Activated CD4-positive, alpha-beta T cell treated with anti-CD3 and anti-CD28 coated beads, Interleukin-2, amount 10 ng/mL, durations not matched to agents 24 days and 14 days (primary cell): ENCODE measurements at places on chromosomes 12 and 14. TPM values are rescaled to one million over a fixed set of nuclear protein-coding genes. Genes with fewer than 3 reads are reported as not detected.

DNA sequence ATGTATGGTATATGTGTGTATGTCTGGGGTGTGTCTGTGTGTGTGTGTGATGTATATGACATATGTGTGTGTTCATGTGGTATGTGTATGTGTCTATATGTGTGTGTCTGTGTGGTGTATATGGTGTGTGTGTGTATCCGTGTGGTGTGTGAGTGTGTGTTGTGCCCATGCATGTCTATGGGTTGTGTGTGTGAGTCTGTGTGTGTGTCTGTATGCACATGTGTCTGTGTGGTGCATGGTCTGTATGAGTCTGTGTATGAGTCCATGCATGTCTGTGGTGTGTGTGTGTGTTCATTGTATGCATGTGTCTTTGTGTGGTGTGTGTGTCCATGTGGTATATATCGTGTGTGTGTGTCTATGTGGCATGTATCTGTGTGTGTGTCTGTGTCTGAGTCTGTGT is 168.1 kb upstream of the GSC start:
- no peak for DNase-seq

The DPY19L2 gene
- 0.61 and 0.80 TPM in 2 replicates for total RNA-seq

- no peak for DNase-seq
These were observed 35.5 kb downstream of the SLC5A8 start for GRCh38 chr12:101174541-101174940.

The CCDC38 gene
- total RNA-seq: not detected in 2 replicates

- DNase-seq: peak; percentile 44
These were observed 15.8 kb upstream of the PPM1A start for GRCh38 chr14:60233251-60233650.

- no peak for DNase-seq
These were observed 48.0 kb downstream of the TMEM116 start for GRCh38 chr12:111964935-111965334.

GRCh38 chr12:67928621-67929383 is 60.4 kb upstream of the IFNG-AS1 start:
- no peak for DNase-seq

The HSPA2 gene
- total RNA-seq: 8.1 TPM in 2 replicates

The MFAP5 gene
- total RNA-seq: not detected in 2 replicates
